ENCODE measurements at places on chromosomes 12 and 14.

DNA sequence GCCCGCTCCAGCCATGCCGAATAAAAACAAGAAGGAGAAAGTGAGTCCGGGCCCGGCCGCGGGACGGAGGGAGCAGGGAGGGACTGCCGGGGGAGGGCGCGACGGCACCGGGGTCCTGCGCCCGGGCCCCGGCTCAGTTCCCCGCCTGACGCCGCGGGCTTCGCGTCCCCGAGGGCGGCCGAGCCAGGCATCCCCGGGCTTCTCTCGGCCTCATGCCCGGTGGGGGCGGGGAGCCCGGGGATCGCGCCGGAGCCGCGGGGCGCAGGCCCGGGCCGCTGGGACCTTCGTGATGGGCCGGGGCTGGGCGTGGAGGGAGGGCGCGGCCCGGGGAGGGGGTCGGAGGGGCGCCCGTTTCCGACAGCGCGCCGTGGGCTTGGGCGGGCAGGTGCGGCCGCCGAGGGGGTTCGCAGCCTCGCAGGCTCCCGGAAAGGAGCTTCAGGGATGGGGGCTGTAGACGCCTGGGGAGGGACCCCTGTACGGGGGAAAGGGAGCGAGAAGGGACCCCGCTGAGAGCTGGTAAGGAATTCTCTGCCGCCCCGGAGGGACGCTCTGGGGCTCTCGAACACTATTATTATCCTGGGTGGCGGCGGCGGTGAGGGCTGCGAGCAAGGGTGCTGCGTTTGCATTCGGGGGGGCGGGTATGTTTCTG, 496 bp downstream of the PPP2R5C start:
- peak; percentile 15 for DNase-seq

GRCh38 chr14:88852632-88853031, 28.2 kb downstream of the TTC8 start:
- no peak for DNase-seq

DNA sequence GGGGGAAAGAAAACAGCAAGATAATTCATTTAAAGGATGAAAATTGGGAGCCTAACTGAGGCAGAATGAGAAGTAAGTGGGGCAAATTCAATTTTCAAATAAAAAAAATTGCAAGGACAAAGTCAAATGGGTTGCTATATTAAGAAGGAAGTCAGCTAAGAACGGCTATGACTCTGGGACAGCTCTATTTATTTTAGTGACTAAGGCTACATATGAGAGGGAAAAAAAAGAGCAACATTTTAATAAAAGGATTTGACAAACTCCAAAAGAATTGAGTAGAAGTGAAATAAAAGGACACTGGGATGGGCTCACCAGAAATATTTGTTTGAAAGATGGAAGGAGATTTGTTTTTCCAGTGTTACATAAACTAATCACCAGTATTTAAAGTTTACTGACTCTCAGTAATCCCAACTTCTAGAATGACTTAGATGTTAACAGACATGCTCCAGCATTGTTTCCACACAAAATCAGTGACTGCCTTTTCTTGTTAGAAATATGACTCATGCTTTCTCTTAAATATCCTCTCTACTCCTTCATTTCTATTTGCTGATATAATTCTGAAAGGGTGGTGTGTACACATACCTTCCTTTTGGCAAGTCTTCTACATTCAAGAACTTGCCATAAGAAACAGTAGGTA, 198.5 kb downstream of the SLC25A21 start:
- no peak for DNase-seq

- DNase-seq = no peak
These were observed 223.1 kb upstream of the FOXN3 start for GRCh38 chr14:89640141-89640540.

- DNase-seq = peak; percentile 33
These were observed 513.0 kb downstream of the TMEM121 start for GRCh38 chr14:106039400-106039799.

DNA sequence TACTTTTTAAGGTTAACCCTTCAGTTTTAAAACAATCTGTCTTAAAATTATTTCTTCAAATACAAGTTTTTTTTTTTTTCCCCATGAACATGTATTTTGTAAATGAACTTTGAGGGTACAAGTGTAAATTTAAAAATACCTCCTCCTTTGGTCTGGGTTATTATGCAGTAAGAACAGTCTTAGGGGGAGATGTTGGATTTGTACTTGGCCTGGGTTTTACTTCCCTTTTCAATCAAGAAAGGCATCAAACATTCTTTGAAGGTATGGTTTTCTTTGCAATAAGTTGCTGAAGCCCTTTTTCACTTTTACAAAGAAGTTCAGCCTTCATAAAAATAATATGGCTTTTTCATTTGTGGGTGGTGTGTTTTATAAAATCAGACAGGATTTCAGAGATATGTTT, 20.5 kb downstream of the WBP11 start:
- no peak for DNase-seq

DNA sequence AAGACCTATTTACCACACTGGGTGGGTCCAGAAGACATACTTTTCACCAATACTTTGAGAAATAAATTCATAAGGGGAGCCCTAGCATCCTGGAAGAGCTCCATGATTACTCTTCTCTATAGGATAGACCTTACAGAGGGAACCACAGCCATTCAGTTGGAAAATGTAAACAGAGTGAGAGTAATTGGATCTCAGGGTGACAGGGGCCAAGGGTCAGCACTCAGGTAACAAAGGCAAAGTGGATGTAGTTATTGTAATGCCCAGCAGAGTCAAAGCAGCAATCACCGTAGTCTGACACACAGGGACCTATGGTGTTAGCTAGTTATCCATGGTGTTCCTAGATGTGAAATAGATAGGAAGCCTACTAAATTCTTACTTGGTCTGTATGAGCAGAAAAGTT, 10.8 kb upstream of the GTF2A1 start:
- DNase-seq = no peak

GRCh38 chr14:23523229-23524016, 28.1 kb downstream of the ZFHX2 start:
- no peak for DNase-seq

DNA sequence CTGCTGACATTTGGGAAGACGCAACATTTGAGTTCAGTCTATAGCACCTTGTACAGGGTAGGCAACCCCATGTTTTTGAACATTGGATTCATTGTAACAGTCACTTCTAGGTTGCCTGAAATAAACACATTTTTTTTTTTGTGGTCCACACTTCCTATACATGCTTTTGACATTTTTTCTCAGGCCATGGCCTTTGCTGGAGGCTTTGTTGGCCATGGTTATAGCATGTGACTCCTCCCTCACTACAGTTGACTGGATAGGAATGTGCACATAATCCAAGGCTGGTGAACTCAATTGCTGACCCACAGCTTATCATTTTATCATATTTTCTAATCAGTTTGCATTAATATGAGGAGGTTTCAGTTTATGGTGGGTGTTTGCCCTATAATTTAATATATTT, 60.6 kb downstream of the TMEM117 start:
- DNase-seq = no peak

All from stimulated activated CD8-positive, alpha-beta memory T cell treated with anti-CD3 and anti-CD28 coated beads, Interleukin-7, amount 100 ng/mL, for 24 hours (primary cell).